ENCODE measurements at places on chromosomes 7 and 10.

DNA sequence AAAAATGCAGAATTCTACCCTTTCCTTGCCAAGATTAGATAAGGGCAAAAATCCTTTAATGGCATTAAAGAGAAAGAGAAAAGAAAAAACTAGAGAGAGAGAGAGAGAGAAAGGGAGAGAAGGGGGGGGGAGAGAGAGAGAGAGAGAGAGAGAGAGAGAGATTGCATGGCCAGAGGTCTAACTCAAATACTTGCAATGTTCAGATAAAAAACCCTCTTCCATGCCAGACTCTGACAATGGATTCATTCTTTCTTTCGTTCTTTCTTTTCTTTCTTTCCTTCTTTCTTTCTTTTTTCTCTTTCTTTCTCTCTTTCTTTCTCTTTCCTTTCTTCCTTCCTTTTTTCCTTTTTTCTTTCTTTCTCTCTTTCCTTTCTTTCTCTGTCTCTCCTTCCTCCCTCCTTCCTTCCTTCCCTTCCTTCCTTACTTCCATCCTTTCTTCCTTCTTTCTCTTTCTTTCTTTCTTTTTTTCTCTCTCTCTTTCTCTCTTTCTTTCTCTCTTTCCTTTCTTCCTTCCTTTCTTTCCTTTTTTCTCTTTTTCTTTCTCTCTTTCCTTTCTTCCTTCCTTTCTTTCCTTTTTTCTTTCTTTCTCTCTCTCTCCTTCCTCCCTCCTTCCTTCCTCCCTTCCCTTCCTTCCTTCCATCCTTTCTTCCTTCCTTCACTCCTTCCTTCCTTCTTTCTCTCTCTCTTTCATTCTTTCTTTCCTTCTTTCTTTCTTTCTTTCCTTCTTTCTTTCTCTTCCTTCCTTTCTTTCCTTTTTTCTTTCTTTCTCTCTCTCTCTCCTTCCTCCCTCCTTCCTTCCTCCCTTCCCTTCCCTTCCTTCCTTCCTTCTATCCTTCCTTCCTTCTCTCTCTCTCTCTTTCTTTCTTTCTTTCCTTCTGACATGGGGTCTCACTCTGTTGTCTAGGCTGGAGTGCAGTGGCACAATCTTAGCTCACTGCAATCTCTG lies 175.7 kb downstream of the PRKCQ start:
- H3K4me1 ChIP-seq, result peaks cover 24% of the 10 kb centered on the region
- H3K36me3 ChIP-seq, result no peaks in the 10 kb centered on the region
- H3K27ac ChIP-seq, result no peak overlapping the region
- no peak overlapping the region for H3K4me3 ChIP-seq
- no peak for DNase-seq

- DNase-seq, result no peak
- no peaks in the 10 kb centered on the region for H3K36me3 ChIP-seq
- no peak overlapping the region for H3K27ac ChIP-seq
- no peaks in the 10 kb centered on the region for H3K27me3 ChIP-seq
Measured at GRCh38 chr7:46080595-46081159, 159.6 kb upstream of the IGFBP3 start.

GRCh38 chr10:7890781-7891180 lies 72.5 kb downstream of the TAF3 start:
- H3K27me3 ChIP-seq, result no peaks in the 10 kb centered on the region
- DNase-seq, result no peak
- no peaks in the 10 kb centered on the region for H3K36me3 ChIP-seq
- no peak overlapping the region for H3K27ac ChIP-seq
- no peak overlapping the region for H3K4me3 ChIP-seq
- H3K4me1 ChIP-seq, result no peaks in the 10 kb centered on the region

- H3K27me3 ChIP-seq, result no peaks in the 10 kb centered on the region
- no peak for DNase-seq
- H3K4me3 ChIP-seq, result no peak overlapping the region
- H3K27ac ChIP-seq, result no peak overlapping the region
Measured at GRCh38 chr7:102978284-102978683, 65.5 kb downstream of the LRRC17 start.

GRCh38 chr10:63166742-63167258 lies 33.7 kb downstream of the NRBF2 start:
- no peaks in the 10 kb centered on the region for H3K4me1 ChIP-seq
- no peak for DNase-seq

GRCh38 chr10:43137717-43138020 lies 576 bp upstream of the CSGALNACT2 start:
- H3K27ac ChIP-seq, result peak overlapping the region; percentile 82
- H3K27me3 ChIP-seq, result no peaks in the 10 kb centered on the region
- peak overlapping the region; percentile 64 for H3K4me3 ChIP-seq
- no peak for DNase-seq
- H3K4me1 ChIP-seq, result peaks cover 34% of the 10 kb centered on the region

DNA sequence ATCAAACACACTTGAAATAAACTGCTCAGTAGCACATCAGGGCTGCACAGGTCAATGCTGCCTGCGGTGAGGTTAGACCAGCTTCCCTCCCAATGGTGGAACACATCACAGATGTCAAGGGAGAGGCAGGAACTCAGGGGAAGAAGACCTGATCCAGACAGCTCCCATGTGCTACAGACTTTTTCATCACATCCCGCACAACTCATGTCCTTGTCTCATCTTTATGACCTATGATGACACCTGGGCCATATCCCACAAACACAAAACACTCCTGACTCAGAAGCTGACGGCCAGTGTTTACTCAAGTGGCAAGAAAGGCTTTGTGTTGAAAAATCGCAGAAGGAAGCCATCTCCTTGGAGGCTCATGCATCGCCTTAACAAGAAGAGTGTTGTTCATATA lies 91.6 kb downstream of the HTR5A start:
- no peaks in the 10 kb centered on the region for H3K36me3 ChIP-seq
- H3K4me3 ChIP-seq, result no peak overlapping the region
- no peak overlapping the region for H3K27ac ChIP-seq

GRCh38 chr10:54622017-54622416 lies 179.0 kb downstream of the PCDH15 start:
- no peaks in the 10 kb centered on the region for H3K27me3 ChIP-seq
- H3K4me1 ChIP-seq, result no peaks in the 10 kb centered on the region
- H3K27ac ChIP-seq, result no peak overlapping the region
- H3K36me3 ChIP-seq, result no peaks in the 10 kb centered on the region
- no peak for DNase-seq

- H3K36me3 ChIP-seq, result no peaks in the 10 kb centered on the region
- H3K27me3 ChIP-seq, result no peaks in the 10 kb centered on the region
- H3K27ac ChIP-seq, result no peak overlapping the region
- no peak overlapping the region for H3K4me3 ChIP-seq
- no peak for DNase-seq
Measured at GRCh38 chr7:121966276-121966934, 93.4 kb downstream of the PTPRZ1 start.

GRCh38 chr7:70032649-70033048 lies 434.4 kb downstream of the AUTS2 start:
- H3K4me1 ChIP-seq, result no peaks in the 10 kb centered on the region
- H3K4me3 ChIP-seq, result no peak overlapping the region
- DNase-seq, result no peak
- no peak overlapping the region for H3K27ac ChIP-seq
- no peaks in the 10 kb centered on the region for H3K27me3 ChIP-seq

- H3K27me3 ChIP-seq, result peaks cover 11% of the 10 kb centered on the region
- DNase-seq, result no peak
- H3K36me3 ChIP-seq, result no peaks in the 10 kb centered on the region
- no peak overlapping the region for H3K27ac ChIP-seq
- no peak overlapping the region for H3K4me3 ChIP-seq
Measured at GRCh38 chr7:91894781-91895480, 14.4 kb upstream of the MTERF1 start.

- no peak overlapping the region for H3K4me3 ChIP-seq
- H3K4me1 ChIP-seq, result no peaks in the 10 kb centered on the region
- DNase-seq, result no peak
- peaks cover 15% of the 10 kb centered on the region for H3K27me3 ChIP-seq
- H3K27ac ChIP-seq, result no peak overlapping the region
Measured at GRCh38 chr10:6781133-6781770, 201.2 kb upstream of the PRKCQ start.

GRCh38 chr7:118280319-118281012 lies 56.0 kb downstream of the ANKRD7 start:
- peaks cover 7% of the 10 kb centered on the region for H3K27me3 ChIP-seq
- H3K36me3 ChIP-seq, result no peaks in the 10 kb centered on the region
- H3K4me3 ChIP-seq, result no peak overlapping the region
- no peak overlapping the region for H3K27ac ChIP-seq

- peaks cover 8% of the 10 kb centered on the region for H3K4me1 ChIP-seq
- H3K27me3 ChIP-seq, result no peaks in the 10 kb centered on the region
- H3K36me3 ChIP-seq, result peaks cover 7% of the 10 kb centered on the region
- H3K27ac ChIP-seq, result no peak overlapping the region
- DNase-seq, result no peak
Measured at GRCh38 chr7:129851174-129851573, 101.6 kb downstream of the UBE2H start.

- no peak overlapping the region for H3K27ac ChIP-seq
- DNase-seq, result no peak
- peaks cover 64% of the 10 kb centered on the region for H3K4me1 ChIP-seq
- H3K36me3 ChIP-seq, result peaks cover 97% of the 10 kb centered on the region
Measured at GRCh38 chr10:43390333-43390732, 18.7 kb downstream of the HNRNPF start.

DNA sequence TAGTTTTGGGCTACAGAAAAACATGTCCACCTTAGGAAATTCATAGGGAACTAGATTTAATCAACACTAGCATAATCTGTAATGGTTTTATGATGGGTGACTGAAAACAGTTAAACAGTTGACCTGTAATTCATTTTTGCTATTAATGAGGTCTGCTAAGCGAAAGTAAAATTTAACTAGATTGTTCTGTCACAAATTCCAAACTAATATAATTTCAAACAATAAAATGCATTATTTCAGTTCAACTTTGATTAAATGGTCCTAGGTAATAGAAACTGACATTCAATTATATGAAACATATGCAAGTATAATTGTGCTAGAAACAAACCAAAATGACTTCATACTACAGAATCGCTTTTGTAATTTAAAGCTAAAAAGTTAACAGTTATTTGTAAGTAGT lies 6.9 kb downstream of the NOC3L start:
- H3K27ac ChIP-seq, result no peak overlapping the region
- H3K27me3 ChIP-seq, result no peaks in the 10 kb centered on the region
- peaks cover 3% of the 10 kb centered on the region for H3K4me1 ChIP-seq
- no peak for DNase-seq
- H3K36me3 ChIP-seq, result peaks cover 71% of the 10 kb centered on the region
- H3K4me3 ChIP-seq, result no peak overlapping the region

DNA sequence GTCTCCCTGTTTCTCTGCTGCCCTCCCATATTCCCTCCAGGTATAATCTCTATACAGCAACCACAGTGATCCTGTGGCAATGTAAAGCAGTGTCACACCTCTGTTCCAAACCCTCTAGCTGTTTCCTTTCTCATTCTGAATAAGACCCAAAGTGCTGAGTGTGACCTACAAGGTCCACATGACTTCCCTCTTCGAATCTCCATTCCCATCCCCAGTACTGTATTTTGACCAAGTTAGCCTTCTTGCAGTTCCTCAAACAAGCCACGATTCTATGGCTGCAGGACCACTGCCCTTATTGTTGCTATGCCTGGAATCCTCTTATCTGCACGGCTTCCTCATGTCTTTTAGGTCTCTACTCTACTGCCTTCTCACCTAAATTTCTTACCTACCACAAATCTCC lies 291.9 kb downstream of the DOCK4 start:
- H3K27ac ChIP-seq, result no peak overlapping the region
- no peak overlapping the region for H3K4me3 ChIP-seq
- no peaks in the 10 kb centered on the region for H3K27me3 ChIP-seq
- no peak for DNase-seq

DNA sequence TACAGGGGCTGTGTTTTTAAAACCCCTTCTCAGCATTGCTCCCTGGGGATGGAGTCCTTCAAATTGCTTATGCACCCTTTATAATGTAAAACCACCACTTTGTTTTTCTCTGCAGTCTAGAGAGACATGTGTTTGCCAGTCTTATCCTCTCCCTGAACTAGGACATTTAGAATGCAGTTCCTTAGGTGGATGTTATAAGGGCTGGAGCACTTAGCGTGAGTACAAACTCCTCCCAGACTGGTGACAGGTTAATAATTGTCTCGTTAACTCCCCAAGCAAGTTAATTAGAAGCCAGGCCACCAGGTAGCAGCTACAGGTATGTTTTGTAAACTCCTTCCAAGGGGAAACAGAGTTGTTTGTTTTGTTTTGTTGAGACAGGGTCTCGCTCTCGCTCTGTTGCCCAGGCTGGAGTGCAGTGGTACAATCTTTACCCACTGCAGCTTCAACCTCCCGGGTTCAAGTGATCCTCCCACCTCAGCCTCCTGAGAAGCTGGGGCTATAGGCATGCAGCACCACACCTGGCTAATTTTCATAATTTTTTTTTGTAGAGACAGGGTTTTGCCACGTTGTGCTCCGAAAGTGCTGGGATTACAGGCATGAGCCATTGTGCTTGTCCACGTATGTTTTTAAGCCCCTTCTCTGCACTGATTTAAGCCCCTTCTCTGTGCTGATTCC lies 100.2 kb downstream of the FAM107B start:
- no peak for DNase-seq
- H3K27me3 ChIP-seq, result no peaks in the 10 kb centered on the region
- H3K36me3 ChIP-seq, result no peaks in the 10 kb centered on the region

DNA sequence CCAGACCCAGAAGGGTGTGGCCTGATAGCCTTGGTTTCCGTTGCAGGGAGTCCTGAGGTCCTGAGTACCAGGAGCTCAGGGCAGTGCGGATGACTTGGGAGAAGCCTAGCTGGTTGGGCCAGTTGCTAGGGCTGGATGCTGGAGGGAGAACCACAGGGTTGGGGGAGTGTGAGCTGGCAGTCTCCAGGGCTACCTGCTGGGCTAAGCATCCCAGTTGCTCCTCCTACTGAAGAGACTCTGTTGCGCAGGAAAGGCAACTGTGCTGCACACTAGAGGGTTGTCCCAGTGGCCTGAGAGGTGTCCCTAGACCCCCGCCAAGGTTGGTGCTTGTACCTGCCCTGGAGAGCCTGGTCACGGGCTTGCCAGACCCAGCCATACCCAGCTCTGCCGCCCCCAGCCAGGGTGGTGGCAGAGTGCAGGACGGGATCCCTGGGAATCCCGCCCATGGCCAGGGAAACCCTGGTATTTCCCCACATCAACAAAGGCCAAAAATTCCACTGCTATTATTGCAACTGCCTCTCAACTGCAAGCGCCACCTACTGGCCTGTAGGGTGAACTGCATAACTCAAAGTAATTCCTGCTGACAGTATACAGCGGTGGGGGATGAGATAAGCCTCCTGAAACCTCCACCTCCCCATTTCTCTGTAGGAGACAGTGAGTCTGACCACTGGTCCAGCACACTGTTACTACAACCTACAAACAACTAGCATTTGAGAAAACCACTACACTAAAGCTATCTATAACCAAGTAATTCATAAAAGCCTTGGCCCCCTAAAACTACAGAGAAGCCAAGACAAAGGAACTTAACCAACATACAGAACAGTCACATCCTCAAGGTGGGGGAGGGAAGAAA lies 67.6 kb upstream of the DDC start:
- peak; percentile 70 for DNase-seq
- H3K27ac ChIP-seq, result no peak overlapping the region
- H3K27me3 ChIP-seq, result no peaks in the 10 kb centered on the region
- peaks cover 6% of the 10 kb centered on the region for H3K4me1 ChIP-seq

GRCh38 chr7:123998921-123999320 lies 33.9 kb downstream of the TMEM229A start:
- no peak for DNase-seq
- H3K36me3 ChIP-seq, result no peaks in the 10 kb centered on the region
- H3K4me3 ChIP-seq, result no peak overlapping the region
- H3K4me1 ChIP-seq, result no peaks in the 10 kb centered on the region
- H3K27ac ChIP-seq, result no peak overlapping the region

GRCh38 chr10:6665847-6666246 lies 85.8 kb upstream of the PRKCQ start:
- no peaks in the 10 kb centered on the region for H3K36me3 ChIP-seq
- H3K4me3 ChIP-seq, result no peak overlapping the region
- no peaks in the 10 kb centered on the region for H3K27me3 ChIP-seq
- no peak overlapping the region for H3K27ac ChIP-seq
- peak; percentile 21 for DNase-seq

- H3K27ac ChIP-seq, result no peak overlapping the region
Measured at GRCh38 chr7:36749282-36749960, 25.1 kb upstream of the AOAH start.

Measured in CD4-positive, alpha-beta T cell (primary cell).